ENCODE measurements at places on chromosomes 6 and 20.
A peak's percentile ranks its signal among the peaks of the same experiment; 100 is the strongest.

- DNase-seq = peak; percentile 66
Measured at GRCh38 chr6:10014557-10014956, 400.3 kb downstream of the TFAP2A start.

GRCh38 chr6:168507730-168508129, 66.7 kb downstream of the SMOC2 start:
- DNase-seq = no peak

GRCh38 chr6:131669891-131670290, 31.3 kb downstream of the OR2A4 start:
- DNase-seq = no peak

DNA sequence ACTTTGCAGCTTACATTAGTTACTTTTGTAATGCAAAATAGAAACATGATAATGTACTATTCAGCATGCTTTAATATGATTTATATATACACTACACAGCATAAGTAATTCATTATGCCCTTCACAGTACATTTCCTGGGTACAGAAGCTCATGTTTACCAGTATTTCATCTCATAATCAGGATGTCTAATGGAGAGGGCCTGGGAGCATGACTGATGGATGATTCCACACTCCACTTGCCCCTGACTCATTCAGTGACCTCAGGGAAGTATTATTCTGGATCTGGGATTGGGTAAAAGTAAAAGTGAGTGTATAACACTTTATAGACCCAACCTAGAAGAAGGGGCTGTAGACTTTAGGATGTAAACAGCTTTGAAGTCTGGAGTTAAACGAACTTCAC, 31.4 kb upstream of the BACH2 start:
- peak; percentile 15 for DNase-seq

- DNase-seq = peak; percentile 46
Measured at GRCh38 chr6:54981647-54982046, 135.1 kb downstream of the FAM83B start.

DNA sequence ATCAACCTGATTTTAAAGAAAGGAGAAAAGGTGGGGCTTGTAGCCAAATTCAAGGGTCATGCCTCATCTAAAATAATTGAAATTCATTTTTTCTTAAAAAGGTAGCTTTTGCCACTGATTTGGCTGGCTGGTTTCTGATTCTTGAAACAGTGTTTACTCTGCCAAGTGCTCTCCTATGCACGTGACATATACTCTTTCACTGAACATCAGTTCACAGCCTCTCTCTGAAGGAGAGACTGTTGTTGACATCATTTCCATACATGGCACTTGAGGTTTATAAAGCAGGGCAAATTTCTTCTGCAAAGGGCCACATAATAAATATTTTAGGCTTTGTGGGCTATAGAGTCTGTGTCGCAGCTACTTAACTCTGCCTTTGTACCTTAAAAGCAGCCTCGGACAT, 40.4 kb upstream of the DOK5 start:
- DNase-seq = no peak

- DNase-seq = no peak
Measured at GRCh38 chr6:105800871-105801270, 285.3 kb upstream of the PRDM1 start.

DNA sequence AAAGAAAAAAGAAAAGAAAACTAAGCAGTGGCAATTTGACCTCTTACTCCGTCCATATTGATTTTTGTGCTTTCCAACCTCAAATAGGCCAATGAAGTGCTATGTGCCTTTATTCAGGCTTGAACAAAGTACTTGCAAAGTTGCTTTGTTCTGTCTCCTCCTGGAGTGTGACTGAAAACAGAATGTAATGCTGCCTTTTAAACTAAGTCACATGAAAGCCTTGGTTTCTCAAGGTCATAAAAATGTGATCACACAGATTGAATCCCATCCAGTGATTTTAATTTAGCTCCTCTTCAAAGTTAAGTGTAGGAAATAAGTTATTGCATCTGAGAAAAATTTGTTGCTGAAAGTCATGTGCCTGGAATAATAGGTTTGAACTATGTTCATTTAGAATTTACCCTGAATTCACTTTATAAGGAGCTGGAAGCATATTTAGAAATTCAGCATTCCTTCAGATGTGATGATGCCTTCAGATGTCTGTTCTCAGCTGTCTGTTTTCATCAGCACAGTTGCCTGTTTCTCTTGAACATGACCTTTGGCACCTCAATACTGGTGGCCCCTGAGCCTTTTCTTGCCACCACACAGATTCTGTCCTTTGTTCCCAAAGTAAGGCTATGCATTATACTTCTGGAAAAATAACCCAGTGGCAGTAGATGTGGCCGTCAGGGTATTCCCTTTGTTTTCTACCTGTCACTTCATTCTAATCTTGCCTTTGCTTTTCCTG, 48.8 kb downstream of the KIZ start:
- no peak for DNase-seq

- DNase-seq = no peak
Measured at GRCh38 chr6:44859901-44860410, 468.2 kb upstream of the RUNX2 start.

- peak; percentile 30 for DNase-seq
Measured at GRCh38 chr6:133184798-133185372, 56.3 kb upstream of the EYA4 start.

- DNase-seq = peak; percentile 64
Measured at GRCh38 chr6:169536446-169537170, 165.2 kb downstream of the WDR27 start.

GRCh38 chr6:75268121-75268987, 16.2 kb downstream of the TMEM30A start:
- peak; percentile 72 for DNase-seq

DNA sequence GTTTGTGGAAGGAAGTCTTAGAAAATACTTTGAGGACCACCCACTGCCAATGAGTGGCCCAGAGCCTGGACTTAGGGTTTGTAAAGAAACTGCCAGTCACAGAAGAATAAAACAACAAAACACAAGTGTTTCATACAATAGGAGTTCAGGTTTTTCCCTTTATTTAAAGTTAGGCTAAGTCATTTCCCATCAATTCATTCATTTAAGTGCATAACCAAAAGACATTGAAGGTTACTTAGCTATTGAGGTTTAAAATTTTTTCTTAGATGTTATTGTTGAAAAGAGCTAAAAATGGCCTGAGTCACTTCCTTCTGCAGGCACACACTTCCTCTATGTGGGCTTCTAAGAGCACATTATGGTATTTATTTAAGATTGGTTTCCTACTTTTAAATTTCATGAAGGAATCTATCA, 54.2 kb downstream of the ARMC2 start:
- peak; percentile 32 for DNase-seq

DNA sequence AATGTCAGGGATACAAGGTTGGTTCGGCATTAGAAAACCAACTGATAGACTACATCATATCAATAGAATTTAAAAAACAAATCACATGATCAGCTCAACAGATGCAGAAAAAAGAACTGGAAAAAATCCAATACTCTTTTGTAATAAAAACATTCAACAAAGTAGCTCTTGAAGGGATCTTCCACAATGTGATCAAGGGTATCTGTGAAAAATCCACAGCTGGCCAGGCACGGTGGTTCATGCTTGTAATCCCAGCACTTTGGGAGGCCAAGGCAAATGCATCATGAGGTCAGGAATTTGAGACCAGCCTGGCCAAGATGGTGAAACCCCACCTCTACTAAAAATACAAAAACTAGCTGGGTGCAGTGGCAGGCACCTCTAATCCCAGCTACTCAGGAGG, 63.1 kb downstream of the ASCC3 start:
- no peak for DNase-seq

DNA sequence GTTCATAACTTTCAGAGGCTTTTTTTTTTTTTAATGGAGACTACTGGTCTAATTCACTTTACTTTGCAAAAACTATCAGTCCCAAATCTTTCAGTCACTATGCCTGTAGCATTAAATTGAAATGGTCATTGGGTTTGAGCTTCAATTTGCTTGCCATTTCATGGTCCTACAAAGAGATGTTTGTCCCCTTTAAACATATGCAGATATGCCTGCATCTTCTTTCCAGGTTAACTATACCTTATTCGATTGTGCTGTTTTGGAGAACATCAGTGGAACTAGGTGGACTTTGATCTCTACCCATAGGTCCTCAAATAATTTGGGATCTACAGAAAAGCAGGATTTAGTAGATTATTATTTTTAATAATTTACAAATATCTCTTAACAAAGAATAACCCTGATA, 4.6 kb downstream of the POU3F2 start:
- DNase-seq = no peak

DNA sequence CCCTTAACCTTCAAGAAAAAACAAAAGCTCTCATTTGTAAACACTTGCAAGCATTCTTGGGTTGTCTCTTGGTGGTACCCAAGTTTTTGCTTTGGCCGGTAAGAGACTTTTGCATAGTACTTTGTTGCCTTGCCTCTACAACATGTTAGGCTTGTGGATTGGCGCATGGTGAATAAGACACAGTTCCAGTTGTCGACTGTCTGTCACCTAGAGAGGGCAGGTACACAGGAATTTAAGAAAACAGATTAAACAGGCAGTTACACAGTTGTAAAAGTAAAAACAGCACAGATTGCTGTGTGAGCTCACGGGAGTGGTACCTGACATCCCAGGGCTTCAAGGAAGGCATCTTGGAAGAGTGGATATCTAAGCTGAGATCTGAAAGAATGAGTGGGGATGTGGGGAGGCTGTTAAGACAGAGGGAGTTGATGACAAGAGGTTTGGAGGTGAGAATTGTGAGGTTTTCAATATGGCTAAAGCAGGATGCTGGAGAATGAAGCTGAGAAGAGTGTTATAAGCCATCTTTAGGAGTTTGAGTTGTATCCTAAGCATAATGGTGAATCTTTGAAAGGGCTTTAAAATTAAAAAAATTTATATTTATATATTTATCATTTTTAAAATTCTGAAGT, 19.2 kb downstream of the UTRN start:
- no peak for DNase-seq

DNA sequence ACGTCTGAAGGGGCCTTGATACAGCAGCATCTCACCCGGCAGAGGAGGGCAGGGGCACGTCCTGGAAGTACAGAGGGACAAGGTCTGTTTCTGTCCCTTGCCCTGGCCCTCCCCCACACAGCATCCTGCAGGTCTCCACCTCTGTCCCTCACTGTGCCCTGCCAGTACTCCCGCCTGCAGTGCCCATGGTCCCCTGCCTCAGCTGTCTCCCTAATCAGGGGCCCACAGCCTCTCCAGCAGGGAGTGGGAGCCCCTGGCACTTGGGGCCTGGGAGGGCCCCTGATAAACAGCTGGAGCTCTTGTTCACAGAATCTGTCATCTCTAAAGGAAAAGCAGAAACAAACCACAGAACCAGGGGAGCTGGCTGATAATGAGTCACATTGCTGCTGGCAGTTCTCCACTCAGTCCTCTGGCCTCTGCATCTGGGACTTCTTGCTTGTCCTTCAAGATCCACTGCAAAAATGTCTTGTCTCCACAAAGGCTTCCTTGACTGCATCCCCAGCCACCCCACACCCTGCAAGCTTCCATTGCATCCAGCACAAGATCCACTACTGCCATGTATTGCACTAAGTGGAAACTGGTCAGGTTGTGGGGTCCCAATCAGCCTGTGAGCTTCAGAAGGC, 33.2 kb upstream of the TAF8 start:
- peak; percentile 90 for DNase-seq

GRCh38 chr20:13458860-13459451, 179.8 kb downstream of the TASP1 start:
- peak; percentile 59 for DNase-seq

DNA sequence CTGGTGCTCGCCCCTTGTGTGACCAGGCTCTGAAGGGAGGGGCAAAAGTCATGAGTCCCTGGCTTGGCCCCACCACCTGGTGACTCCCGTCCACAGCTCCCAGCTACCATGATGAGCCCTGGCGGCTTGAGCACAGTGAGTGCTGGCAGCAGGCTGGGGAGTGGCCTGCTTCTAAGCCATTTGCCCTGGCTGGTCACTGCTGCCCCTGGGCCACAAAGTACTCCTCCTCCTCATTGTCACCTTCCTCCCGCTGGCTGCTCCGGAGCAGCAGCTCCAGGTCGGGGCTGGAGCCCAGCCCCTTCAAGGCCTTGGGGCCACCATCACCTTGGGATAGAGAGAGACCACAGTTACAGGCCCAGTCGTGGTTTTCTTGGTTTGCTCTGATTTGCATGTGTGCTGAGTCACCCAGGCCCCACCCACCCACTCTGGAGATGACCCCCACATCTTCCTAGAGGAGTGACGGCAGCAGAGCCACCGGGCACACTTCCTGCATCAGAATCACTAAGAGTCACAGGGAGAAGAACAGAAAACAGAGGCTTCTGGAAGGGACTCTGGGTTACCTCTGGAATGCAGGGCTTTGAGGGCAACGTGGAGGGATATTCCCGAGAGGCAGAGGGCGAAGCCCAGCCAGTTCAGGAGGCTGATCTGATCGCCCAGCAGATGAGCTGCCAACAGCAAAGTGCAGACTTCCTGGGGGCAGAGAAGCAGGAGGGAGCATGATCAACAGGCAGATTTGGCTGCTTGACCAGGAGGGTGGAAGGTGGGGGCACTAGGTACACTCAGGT, 42.1 kb upstream of the CDH22 start:
- peak; percentile 96 for DNase-seq
